ENCODE measurements at places on chromosomes 7 and 10.

DNA sequence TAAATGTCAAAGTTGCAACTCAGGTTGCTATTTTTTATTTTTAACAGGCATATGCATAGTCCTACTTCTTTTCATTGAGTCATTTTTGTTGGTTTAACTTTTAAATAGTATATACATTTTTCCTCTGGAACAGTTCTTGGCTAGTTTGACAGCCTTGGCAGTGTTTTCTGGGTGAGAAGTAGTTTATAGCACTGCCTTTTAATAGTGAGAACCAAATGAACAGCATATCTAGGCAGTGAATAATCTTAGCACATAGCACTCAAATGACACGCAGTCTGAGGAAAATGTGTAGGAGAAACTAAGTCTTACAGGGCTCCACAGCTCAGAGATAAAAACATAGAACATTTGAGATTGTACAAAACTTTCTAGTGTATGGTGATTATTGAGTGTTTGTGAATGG, 265.5 kb upstream of the POT1 start:
- no peak overlapping the region for H3K4me3 ChIP-seq
- no peaks in the 10 kb centered on the region for H3K4me1 ChIP-seq
- no peaks in the 10 kb centered on the region for H3K27me3 ChIP-seq
- DNase-seq, result peak; percentile 1

GRCh38 chr7:140214075-140214684, 37.4 kb upstream of the KDM7A start:
- DNase-seq, result peak; percentile 23
- H3K36me3 ChIP-seq, result no peaks in the 10 kb centered on the region
- H3K4me1 ChIP-seq, result peaks cover 7% of the 10 kb centered on the region
- H3K27me3 ChIP-seq, result no peaks in the 10 kb centered on the region

DNA sequence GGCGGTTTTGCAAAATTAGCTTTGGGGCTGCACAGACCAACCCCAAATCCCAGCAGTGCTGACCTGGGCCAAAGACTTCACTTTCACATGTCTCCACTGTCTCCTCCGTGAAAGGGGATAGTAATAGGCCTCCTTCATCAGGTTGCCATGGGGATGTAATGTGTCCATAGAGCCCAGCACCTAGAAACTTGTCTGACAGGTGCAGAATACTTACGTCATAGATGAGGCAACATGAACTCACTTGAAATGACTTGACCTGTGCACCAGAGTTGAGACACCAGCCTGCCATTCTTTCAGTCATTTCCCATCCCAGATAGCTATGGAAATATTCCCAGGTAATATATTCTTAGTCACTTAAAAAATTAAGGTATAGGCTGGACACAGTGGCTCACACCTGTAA, 94.2 kb downstream of the INSYN2A start:
- no peak for DNase-seq
- no peak overlapping the region for H3K4me3 ChIP-seq
- H3K36me3 ChIP-seq, result peaks cover 3% of the 10 kb centered on the region
- H3K27me3 ChIP-seq, result no peaks in the 10 kb centered on the region

- DNase-seq, result no peak
- no peaks in the 10 kb centered on the region for H3K4me1 ChIP-seq
- H3K27me3 ChIP-seq, result no peaks in the 10 kb centered on the region
- H3K27ac ChIP-seq, result peak overlapping the region; percentile 76
- no peaks in the 10 kb centered on the region for H3K36me3 ChIP-seq
Observed at GRCh38 chr7:151694828-151695580, 175.3 kb upstream of the RHEB start.

DNA sequence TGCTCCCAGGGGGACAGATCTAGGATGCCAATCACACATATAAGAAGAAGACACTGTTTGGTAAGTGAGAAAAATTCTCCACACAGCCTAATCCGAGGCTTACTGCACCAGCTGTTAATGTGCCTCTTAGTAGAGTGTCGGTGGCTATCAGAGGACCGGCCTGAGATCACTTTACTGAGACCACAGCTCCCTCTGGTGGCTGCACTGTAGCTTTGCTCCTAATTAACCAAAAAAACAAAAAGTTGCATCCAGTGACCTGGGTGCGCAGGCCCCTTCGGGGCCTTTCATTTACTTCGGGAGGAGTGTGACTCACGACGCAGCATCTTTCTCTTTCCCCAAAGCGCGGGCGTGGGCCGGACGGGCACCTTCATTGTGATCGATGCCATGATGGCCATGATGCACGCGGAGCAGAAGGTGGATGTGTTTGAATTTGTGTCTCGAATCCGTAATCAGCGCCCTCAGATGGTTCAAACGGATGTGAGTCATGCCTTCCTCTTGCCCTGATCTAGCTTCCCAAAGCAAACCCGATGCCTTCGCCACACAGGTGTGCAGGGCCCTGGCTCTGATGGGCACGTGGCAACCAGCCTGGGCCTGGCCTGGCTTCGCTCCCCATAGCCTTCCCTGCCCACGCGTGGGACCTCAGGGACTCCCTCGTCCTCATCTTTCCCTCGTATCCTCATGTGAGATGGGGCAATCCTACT, 56.7 kb downstream of the MKI67 start:
- DNase-seq, result peak; percentile 87
- H3K27ac ChIP-seq, result no peak overlapping the region
- H3K4me3 ChIP-seq, result no peak overlapping the region
- no peaks in the 10 kb centered on the region for H3K27me3 ChIP-seq
- H3K36me3 ChIP-seq, result peaks cover 18% of the 10 kb centered on the region
- no peaks in the 10 kb centered on the region for H3K4me1 ChIP-seq
